NCI-H524 treated with DMSO at 0.1 percent for 48 hours (cell line): ENCODE measurements at places on chromosomes 16 and 17.

- DNase-seq = no peak
Measured at GRCh38 chr17:83008186-83008510, 71.3 kb upstream of the METRNL start.

GRCh38 chr17:1999557-2000251 lies 25.4 kb downstream of the RTN4RL1 start:
- no peak for DNase-seq

- DNase-seq = no peak
Measured at GRCh38 chr17:9173386-9173983, 152.2 kb downstream of the NTN1 start.

DNA sequence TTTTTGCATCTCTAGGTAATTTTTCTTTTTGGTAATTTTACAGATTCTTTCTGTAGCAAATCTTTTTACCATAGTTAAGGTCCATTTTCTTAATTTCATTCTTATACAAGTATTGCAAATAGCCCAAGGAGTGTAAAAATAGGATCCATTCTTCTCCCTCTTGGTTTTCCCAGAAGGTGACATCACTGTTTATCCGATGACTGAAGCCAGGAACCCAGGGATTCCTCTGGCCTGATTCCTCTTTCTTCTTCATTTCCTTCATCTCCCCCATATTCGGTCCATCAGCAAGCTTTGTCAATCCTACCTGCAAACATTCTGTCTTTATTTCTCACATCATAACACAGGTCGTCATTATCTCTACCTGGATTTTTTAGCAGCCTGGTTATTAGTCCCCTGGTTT lies 5.3 kb downstream of the RBBP6 start:
- DNase-seq = no peak

DNA sequence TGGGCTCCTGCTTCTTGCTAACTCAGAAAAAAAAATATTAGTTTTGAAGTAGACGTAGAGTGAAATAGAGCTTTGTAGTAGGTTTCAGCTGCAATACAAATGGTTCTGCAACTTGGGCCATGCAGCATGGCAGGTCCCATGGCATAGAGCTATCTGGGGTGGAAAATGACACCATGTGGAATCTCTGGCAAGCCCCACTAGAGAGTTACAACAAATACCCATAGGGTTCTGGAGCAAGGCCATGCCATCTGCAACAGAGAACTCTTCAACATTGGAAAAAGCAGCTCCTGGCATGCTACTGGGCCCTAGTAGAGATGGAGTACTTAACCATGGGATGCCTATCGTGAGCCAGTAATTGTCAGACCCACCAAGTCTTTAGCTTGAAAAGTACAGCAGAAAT lies 25.3 kb upstream of the RBBP6 start:
- no peak for DNase-seq

GRCh38 chr17:11880714-11881113 lies 116.6 kb downstream of the ZNF18 start:
- DNase-seq = no peak
